Renal cortical epithelial cell (primary cell): ENCODE measurements at places on chromosomes 13 and 19.

- DNase-seq = no peak
These were observed 25.3 kb upstream of the MIER2 start for GRCh38 chr19:369876-370275.

GRCh38 chr13:77136902-77137420, 110.0 kb upstream of the FBXL3 start:
- peak; percentile 28 for DNase-seq

DNA sequence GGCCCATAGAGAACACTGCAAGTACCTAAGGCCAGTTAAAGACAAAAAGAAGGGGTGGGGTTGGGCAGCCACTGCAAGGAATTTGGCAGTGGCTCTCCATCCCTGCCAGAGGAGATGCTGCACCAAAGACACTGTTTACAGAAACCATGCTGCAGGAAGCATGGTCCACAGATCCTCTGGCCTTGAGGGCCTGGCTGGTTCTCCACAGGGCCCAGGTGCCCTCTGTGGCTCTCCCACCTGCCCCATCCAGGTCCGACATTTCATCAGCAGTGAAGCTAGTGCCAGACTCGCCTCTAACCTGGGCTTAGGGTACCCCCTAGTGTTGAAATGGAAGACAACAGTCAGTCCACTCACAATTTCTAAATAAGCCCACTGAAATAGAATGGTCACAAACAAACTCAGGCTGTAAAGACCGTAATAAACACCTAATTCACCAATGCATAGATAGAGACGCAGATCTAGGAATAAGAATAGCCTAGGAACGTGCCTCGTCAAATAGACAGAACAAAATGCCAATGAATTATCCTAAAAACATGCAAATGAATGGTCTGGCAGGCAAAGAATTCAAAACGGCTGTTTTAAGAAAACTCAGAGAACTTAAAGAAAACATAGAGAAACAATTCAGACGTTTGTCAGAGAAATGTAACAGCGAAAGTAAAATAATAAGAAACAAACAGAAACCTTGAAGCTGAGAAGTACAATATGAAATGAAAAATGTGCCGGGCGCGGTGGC, 23.3 kb downstream of the LYPD4 start:
- DNase-seq = peak; percentile 35

- DNase-seq = no peak
These were observed 755.9 kb downstream of the LIG4 start for GRCh38 chr13:107459430-107459829.

GRCh38 chr13:59416561-59416960, 747.2 kb downstream of the DIAPH3 start:
- no peak for DNase-seq

DNA sequence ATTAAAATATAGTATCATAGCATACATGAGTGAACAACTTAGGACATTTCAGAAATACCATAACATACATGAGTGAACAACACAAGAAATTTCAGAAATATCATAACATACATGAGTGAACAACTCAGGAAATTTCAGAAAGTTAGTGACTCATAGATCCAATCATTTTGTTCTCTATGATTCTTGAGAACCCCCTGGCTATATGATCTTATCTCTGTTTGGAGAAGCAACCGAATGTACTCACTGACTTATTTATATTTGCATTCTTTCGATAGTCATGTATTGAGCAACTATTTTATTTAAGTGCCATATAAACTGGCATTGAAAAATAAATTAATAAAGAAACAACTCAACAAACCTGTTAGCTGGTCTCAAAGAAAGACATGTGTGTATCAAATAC, 251.1 kb downstream of the EFNB2 start:
- DNase-seq = peak; percentile 31

- no peak for DNase-seq
These were observed 69.7 kb downstream of the UFM1 start for GRCh38 chr13:38419312-38419873.

DNA sequence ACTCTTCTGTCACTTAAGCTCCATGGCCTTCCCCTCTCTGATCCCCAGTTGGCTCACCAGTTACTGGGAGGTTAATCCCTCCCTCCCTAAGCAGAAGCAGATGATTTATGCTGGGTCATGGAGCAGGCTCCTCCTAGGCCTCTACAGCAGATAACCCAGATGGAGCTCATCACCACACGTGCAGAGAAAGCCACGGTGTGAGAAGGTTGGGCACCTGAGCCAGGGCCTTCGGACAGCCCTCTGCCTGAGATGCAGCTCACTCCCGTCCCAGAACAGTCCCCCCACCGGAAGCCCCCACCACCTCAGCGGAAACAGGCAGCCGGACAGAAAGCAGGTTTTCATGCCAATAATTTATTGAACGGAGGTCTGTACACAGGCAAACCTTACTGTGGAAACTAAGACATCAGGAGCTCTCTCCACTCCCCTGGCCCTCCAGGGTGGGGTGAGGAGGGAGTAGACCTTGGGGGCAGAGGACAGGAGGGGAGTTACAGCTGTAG, 9.8 kb downstream of the ZNF526 start:
- no peak for DNase-seq

DNA sequence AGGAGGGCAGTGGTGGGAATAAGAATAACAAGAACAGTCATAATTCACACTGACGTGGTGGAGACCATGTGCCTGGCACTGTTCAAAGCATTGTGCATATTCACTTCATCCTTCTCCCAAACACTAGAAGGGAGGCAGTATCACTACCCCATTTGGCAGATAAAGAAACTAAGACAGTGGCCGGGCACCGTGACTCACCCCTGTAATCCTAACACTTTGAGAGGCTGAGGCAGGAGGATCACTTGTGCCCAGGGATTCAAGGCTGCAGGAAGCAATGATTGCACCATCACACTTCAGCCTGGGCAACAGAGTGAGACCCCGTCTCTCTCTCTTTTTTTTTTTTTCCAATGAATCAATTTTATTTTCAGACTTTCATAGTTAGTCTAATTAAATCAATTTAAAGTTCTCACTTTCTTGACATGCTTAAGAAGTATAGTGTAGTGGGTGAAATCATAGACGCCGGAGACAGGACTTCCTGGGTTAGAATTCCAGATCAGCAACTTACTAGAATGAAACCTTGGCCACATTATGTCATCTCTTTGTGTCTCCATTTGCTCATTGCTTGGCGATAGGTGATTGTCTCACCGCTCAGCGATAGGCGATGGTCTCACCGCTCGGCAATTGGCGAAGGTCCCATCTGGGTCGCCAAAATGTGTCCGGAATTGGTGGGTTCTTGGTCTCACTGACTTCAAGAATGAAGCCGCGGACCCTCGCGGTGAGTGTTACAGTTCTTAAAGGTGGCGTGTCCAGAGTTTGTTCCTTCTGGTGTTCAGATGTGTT, 5.3 kb upstream of the ATG4D start:
- DNase-seq = no peak

DNA sequence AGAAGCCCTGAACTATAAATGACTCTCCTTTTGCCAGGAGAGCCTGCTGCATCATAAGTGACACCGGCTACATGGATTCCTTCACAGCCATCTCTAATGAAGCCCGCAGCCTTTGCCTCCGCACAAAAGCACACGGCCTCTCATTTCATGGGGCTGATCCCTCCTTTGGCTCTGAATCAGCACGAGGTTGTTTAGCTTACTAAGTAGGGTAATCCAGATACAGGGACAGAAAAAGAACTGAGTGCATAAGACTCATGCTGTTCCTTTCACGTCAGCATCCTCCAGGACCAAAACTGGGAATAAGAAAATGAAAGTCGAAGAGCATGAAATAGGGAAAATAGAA, 136.3 kb downstream of the DCT start:
- no peak for DNase-seq

- DNase-seq = no peak
These were observed 815 bp downstream of the MAP3K10 start for GRCh38 chr19:40191836-40192646.
